ENCODE measurements at places on chromosomes 4 and X.

- no peak for DNase-seq
These were observed 30.7 kb upstream of the SGMS2 start for GRCh38 chr4:107793996-107794395.

DNA sequence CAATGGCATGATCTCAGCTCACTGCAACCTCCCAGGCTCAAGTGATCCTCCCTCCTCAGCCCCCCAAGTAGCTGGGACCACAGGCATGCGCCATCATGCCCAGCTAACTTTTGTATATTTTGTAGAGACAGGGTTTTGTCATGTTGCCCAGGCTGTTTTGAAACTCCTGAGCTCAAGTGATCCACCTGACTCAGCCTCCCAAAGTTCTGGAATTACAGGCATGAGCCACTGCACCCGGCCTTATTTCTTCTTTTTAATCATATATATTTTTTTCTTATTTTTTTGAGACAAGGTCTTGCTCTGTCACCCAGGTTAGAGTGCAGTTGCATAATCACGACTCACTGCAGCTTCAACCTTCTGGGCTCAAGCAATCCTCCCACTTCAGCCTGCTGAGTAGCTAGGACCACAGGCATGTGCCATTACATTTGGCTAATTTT is 184.0 kb downstream of the TSPAN5 start:
- no peak for DNase-seq

GRCh38 chrX:108438110-108438623 is at the start of gene COL4A6:
TSS of gene COL4A6 (minus strand) at chrX:108438422. CDS start at chrX:108438196, 226 bp downstream.
- DNase-seq: peak; percentile 51

- DNase-seq: peak; percentile 54
These were observed 725 bp downstream of the FAM120C start for GRCh38 chrX:54182194-54182863.

DNA sequence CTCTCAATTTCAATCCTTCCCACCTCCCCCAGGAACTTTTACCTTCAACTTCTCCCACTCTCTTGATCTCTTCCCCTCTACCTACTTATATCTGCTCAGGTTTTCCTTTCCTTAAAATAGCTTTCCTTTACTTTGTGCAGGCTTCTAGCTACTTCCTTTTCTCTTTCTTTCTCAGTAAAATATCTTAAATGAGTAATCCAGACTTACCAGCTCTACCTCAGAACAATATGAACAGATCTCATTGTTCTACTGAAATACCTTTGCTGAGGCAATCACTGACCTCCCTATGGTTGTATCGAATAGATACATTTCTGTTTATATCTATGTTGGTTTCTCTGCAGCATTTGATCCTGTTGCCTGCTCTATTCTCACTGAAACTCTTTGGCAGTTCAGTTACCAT is 86.7 kb upstream of the WDR44 start:
- DNase-seq: no peak

DNA sequence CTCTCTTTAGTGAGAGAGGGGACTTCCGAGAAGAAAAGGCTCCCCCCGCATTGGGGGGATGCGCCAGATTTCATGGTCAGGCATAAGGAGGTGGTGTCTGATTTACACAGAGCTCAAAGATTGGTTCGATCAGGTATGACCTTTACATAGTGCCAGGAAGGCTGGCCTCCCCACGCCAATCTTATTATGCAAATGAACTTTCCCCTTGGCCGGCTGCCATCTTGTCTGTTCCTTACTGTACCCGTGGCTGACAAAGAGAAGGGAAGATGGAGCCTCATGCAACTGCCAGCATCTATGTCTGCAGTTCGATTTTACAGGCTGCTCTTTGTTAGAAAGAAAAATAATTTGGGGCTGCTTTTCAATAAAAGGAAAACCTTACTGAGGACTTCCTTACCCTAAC is 197.2 kb downstream of the GPM6A start:
- no peak for DNase-seq

DNA sequence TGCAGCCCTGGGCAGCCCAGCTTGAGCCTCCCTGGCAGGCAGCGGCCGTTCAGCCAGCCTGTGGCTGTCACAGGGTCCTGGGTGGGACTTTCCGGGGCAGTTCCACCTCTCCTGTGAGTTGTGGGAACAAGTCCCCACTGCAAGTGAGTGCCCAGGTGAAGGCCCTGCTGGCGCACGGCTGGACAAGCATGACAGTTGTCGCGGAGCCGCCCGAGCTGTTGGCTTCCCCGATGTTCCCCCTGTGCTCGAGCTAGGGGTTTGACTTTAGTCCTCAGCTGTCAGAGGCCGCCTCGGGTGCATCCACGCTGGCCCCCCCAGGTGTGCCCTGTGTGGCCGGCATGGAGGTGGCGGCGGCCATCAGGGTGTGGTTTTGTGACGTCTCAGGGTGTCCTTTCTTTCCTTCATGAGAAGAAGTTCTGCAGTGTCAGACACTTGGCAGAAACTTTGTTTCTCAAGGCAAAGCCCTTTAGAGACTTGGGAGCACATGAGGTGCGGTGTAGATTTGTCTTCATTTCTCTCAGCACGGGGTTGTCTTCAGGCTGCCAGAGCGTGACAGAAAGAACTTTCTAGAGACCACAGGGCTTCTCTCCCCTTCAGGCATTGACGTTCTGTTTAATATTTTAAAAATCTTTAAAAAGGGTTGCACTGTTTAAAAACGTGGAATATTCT is 69.4 kb upstream of the HGFAC start:
- peak; percentile 9 for DNase-seq

DNA sequence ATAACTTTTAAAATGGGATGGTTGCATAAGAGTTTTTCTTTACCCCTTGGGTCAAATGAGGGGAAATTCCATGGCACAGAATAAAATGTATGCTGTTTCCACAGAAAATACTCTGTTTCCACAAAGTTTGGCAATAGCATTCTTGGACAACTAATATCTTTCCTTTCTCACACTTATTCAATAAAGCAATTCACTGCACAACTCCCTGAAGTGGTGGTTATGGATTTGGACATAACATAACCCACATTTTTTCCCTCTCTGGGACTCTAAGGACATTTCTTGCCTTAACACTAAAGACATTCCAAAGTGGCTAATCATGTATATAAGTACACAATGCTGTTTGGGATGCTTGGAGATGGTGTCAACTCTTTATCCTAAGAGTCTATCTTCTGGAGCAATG is 51.7 kb upstream of the GPM6B start:
- DNase-seq: no peak

DNA sequence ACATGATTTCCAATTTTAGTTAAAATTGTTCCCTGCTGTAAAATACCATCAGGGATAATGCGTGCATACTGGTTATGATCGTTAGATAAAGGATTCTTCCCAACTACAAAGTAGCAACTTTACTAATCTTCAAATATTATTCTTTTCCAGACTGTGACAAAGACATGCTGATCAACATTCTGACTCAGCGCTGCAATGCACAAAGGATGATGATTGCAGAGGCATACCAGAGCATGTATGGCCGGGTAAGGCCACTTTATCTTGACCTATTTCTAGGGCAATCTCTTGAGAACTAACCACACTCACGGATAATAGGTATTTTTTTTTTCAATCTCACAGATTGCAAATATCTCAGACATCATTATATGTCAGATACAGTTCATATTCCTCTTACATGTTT is 47.0 kb downstream of the ANXA10 start:
- no peak for DNase-seq

GRCh38 chr4:91990726-91991125 is 313.0 kb upstream of the GRID2 start:
- DNase-seq: no peak

DNA sequence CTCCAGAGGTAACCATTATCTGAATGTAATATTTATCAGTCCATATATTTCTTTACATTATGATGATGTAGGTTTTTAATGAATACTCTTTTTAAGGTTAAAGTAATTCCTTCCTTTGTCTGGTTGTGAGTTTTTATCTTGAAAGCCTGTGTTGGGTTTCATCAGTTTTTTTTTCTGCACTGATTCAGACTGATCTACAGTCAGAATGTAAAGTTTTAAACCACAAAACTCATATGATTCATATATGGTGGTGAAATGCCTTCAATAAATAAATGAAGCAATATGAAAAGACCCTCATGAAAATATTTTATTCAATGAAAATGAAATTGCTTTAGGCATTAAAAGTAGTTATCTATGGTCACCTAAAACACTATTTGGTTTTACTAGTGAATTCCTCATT is 47.1 kb downstream of the SORBS2 start:
- no peak for DNase-seq

- no peak for DNase-seq
These were observed 44.2 kb upstream of the SPRY1 start for GRCh38 chr4:123352240-123352945.

- DNase-seq: no peak
These were observed 126.6 kb downstream of the HNRNPD start for GRCh38 chr4:82247171-82247570.

- no peak for DNase-seq
These were observed 5.9 kb downstream of the SPARCL1 start for GRCh38 chr4:87523307-87523706.

Data from iPS-NIHi11 (cell line).